ENCODE measurements at places on chromosomes 4 and X.

- H3K36me3 ChIP-seq = no peaks in the 10 kb centered on the region
- H3K4me1 ChIP-seq = no peaks in the 10 kb centered on the region
- H3K4me3 ChIP-seq = no peak overlapping the region
- no peak for DNase-seq
- no peaks in the 10 kb centered on the region for H3K27me3 ChIP-seq
Measured at GRCh38 chr4:33064238-33064637, 2344.1 kb downstream of the PCDH7 start.

DNA sequence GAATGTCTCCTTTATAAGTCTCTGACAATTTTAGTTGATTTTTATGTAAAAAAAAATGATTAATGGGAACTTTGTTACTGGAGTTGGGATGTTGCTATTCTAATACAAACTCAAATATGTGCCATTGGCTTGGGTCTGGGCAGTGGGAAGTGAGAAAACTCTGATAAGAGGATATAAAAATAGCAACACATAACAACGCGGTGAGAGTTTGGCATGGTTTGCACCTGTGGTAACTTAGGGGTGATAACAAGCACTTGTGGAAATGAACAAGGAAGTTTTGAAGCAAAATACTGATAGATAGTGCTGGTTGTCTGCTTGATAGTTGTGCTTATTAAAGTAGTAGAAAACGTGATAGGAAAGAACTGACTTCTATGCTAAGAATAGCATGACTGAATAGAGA lies 743.3 kb upstream of the AGA start:
- no peak for DNase-seq
- no peak overlapping the region for H3K4me3 ChIP-seq
- no peaks in the 10 kb centered on the region for H3K4me1 ChIP-seq
- H3K27ac ChIP-seq = no peak overlapping the region
- no peaks in the 10 kb centered on the region for H3K27me3 ChIP-seq

- H3K27ac ChIP-seq = peak overlapping the region; percentile 56
- H3K4me1 ChIP-seq = peaks cover 27% of the 10 kb centered on the region
- H3K4me3 ChIP-seq = peak overlapping the region; percentile 75
- peak; percentile 58 for DNase-seq
- peaks cover 20% of the 10 kb centered on the region for H3K27me3 ChIP-seq
Measured at GRCh38 chrX:46573892-46574773, 568 bp downstream of the CHST7 start.

GRCh38 chr4:184548648-184549341 lies 74.4 kb upstream of the IRF2 start:
- H3K4me3 ChIP-seq = no peak overlapping the region
- H3K27ac ChIP-seq = no peak overlapping the region
- peaks cover 16% of the 10 kb centered on the region for H3K4me1 ChIP-seq
- no peaks in the 10 kb centered on the region for H3K36me3 ChIP-seq

- no peak for DNase-seq
- no peaks in the 10 kb centered on the region for H3K4me1 ChIP-seq
- H3K36me3 ChIP-seq = no peaks in the 10 kb centered on the region
- no peaks in the 10 kb centered on the region for H3K27me3 ChIP-seq
Measured at GRCh38 chr4:175306436-175306835, 388.3 kb downstream of the ADAM29 start.

DNA sequence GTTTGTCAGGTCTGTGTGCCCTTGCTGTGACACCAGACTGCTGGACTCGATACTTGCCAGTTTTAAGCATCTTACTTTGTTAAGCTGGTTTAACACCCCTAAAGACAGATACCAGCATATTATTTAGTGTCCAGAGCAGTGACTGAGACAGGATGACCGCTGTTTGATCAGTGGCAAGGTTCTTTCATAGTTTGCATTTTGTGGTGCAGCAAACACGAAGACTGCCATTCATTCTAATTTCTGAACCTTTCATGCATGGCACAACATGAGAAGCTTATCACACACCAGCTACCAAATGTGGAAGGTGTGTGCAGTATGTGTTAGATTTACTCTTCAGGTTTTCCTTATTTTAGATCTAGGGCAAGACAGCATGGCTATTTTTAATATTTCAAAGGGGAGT lies 28.2 kb downstream of the JADE1 start:
- no peak overlapping the region for H3K4me3 ChIP-seq
- peaks cover 7% of the 10 kb centered on the region for H3K36me3 ChIP-seq

DNA sequence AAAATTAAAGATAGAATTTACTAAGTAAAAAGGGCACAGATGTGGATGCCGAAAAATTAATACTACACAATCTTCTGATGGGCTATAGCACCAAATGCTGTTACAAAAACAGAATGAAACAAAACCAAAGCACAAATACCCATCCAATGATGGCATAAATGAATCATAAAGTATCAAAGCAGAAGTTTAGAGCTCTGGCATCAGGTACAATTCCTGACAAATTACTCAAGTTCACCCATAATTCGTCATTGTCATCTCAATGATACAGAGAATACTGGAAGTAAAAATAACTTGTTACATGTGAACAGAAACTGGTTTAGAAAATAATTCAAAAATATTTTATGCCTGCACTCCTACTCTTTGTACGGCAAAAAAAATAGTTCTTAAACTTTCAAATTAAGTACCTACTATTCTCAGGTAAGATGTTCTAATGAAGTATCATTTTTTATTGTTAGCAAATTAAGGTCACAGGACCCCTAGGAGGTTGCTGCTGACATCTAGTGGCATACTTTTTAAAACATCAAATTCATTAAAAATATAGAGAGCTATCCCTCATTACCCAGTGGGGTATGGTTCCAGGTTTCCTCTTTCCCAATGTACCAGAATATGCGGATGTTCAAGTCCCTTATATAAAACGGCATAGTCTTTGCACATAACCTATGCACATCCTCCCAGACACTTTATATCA lies 126.1 kb downstream of the INPP4B start:
- no peak overlapping the region for H3K4me3 ChIP-seq
- DNase-seq = no peak
- peak overlapping the region; percentile 42 for H3K27ac ChIP-seq
- H3K4me1 ChIP-seq = peaks cover 9% of the 10 kb centered on the region

GRCh38 chr4:54217642-54218495 lies 11.2 kb upstream of the PDGFRA start:
- H3K36me3 ChIP-seq = no peaks in the 10 kb centered on the region
- no peak overlapping the region for H3K27ac ChIP-seq
- peak; percentile 52 for DNase-seq
- peaks cover 31% of the 10 kb centered on the region for H3K27me3 ChIP-seq

GRCh38 chr4:85152480-85152879 lies 186.0 kb upstream of the WDFY3 start:
- peaks cover 2% of the 10 kb centered on the region for H3K4me1 ChIP-seq
- no peak overlapping the region for H3K27ac ChIP-seq
- H3K36me3 ChIP-seq = no peaks in the 10 kb centered on the region
- DNase-seq = no peak
- no peak overlapping the region for H3K4me3 ChIP-seq

GRCh38 chr4:124903995-124904722 lies 191.6 kb upstream of the ANKRD50 start:
- no peak overlapping the region for H3K27ac ChIP-seq
- no peak for DNase-seq
- no peak overlapping the region for H3K4me3 ChIP-seq
- no peaks in the 10 kb centered on the region for H3K36me3 ChIP-seq
- H3K27me3 ChIP-seq = no peaks in the 10 kb centered on the region
